ENCODE measurements at places on chromosomes 11 and 22. TPM values are rescaled to one million over a fixed set of nuclear protein-coding genes. Genes with fewer than 3 reads are reported as not detected.

DNA sequence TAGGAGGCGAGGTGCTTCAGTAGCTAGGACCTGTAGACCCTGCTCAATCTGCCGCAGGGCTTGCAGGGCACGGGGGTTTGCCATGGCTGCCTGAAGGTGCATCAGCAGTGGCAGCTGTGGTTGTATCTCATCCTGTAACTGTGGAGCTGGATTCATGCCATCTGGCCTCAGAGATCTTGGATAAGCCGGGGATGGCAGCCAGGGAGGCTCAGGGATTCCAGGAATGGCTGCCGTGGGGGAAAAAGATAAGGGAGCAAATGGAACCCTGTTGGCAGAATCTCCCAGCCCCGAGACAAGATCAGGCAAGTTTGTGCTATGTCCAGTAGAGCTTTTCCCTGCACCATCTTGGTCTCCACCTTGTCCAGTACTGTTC is 1.8 kb downstream of the UBQLN3 start:
- no peaks in the 10 kb centered on the region for H3K4me1 ChIP-seq
- no peak overlapping the region for H3K4me3 ChIP-seq
- H3K36me3 ChIP-seq = no peaks in the 10 kb centered on the region
- no peaks in the 10 kb centered on the region for H3K27me3 ChIP-seq
- no peak overlapping the region for H3K27ac ChIP-seq
- no peak for DNase-seq

DNA sequence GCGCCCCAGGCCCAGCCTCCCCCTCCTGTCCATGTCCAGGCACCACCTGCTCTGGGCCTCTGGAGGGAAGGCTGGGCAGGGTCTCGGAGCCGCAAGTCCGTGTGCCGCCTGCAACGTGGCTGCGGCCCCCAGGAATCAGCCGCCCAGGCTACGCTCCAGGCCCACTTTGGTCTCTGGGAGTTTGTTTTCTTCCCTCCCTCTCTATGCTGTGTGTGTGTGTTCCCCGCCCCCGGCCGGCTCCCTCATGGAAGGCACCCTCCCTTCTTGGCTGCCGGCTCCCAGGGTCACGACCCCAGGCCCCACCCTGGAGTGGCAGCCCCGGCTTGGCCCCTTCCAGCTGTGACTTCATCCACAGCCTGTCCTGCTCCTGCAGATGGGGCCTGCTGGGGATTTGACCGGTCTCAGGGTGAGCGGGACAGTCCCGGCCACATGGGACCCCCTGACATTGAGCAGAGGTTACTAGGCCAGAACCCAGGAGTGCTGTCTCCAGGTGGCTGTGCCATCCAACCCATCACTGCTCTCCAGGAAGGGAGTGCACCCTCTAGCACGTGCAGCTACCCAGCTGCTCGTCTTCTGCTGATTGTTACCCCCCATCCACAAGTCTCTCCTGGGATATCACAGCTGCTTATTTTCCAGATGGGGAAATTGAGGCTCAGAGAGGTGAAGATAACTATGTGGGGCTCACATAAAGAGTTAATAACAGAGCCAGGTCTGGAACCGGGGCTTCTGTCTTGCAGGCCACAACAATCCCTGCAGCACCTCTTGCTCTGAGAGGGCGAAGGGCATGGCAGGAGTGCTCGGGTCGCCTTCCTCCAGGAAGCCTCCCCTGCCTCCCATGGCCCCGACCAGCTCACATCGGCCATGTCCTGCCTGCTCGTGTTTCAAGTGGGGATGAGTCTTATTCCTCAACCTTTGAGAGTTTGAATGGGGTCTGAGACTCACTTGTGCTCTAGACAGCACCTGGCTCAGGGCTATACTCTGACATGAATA is 2.8 kb upstream of the LIF start:
- peaks cover 63% of the 10 kb centered on the region for H3K4me1 ChIP-seq
- DNase-seq = peak; percentile 86
- H3K36me3 ChIP-seq = no peaks in the 10 kb centered on the region
- no peak overlapping the region for H3K27ac ChIP-seq
- no peak overlapping the region for H3K4me3 ChIP-seq

GRCh38 chr11:9172389-9172788 is 81.0 kb upstream of the SCUBE2 start:
- DNase-seq = no peak
- H3K4me3 ChIP-seq = no peak overlapping the region
- peaks cover 6% of the 10 kb centered on the region for H3K36me3 ChIP-seq
- H3K27ac ChIP-seq = no peak overlapping the region
- no peaks in the 10 kb centered on the region for H3K27me3 ChIP-seq

Gene NAV2
- 40.7 TPM for total RNA-seq

Gene VSIG2
- total RNA-seq = 381 TPM
